ENCODE measurements at places on chromosomes 1 and 21. TPM values are rescaled to one million over a fixed set of nuclear protein-coding genes. Genes with fewer than 3 reads are reported as not detected.

- no peak for DNase-seq
Measured at GRCh38 chr1:239858057-239858456, 233.6 kb upstream of the FMN2 start.

GRCh38 chr1:89523572-89524368 is 859 bp upstream of the LRRC8B start:
- no peak for DNase-seq

GRCh38 chr1:17520473-17521319 is 18.8 kb upstream of the ARHGEF10L start:
- no peak for DNase-seq

DNA sequence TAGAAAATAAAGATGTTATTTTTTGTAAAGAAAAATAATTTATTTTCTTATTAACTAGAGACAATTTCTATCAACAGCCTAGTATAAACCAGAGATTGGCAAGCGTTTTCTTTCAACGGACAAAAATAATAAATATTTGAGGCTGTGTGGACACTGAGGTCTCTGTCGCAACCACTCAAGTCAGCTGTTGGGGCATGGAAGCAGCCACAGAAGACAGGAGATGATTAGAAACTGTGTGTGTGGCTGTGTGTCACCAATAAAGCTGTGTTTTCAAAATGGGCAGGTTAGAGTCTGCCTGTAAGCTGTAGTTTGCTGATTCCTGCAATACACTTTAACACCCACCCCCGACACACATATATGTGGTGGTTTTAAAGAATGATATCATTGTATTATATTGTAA is 200.6 kb upstream of the HMCN1 start:
- DNase-seq: no peak

DNA sequence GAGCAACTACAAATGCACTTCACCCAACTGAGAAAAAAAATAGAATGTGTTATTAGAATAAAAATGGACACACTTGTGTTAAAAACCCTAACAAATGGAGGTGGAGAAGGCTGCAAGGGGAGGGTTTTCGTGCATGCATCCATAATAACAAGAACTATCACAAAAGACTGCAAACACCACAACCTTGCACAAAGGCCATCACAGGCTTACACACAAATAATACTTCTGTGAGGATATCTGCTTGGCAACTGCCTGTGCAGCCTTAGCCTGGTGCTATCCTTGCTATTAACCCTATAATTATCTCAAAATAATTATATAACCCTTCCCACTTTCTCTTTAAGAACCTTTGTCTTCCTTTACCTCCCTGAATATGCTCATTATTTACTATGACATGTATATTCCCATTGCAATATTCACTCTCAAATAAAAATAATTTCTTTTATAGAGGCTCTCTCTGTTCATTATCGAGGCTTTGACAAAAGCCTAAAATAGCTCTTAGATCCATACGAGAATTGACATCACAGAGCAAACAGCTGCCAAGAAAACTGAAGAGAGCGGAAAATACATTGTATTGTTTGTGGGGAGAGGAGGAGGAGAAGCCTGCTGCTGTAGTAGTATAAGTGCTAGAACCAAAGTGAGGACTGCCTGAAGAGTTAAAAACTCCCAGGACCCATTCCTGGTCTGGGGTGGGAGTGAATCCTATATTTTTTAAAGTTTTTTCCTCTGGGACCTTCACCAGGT is 1768.7 kb downstream of the BRINP3 start:
- DNase-seq: no peak

The RNF186 gene
- total RNA-seq: not detected

GRCh38 chr1:200433586-200433985 is 23.8 kb upstream of the ZNF281 start:
- no peak for DNase-seq

The LRIG2 gene
- total RNA-seq: 8.1 TPM

DNA sequence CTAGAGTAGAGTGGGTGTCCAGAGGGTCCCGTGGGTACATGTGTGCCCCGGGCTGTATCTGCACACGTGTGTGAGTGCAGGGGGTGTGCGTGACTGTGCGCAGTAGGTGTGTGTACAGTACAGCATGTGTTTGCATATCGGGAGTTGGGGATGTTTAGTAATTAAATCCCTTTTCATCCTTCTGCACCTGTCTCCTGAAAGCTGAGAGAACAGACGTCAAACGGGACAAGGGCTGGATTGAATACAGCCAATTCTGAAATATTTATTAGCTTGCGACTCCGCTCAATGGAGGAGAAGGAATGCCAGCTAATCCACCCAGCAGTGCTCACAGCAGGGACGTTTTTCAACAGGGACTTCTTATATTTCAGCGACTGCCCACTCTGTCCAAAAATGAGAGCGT is 44.7 kb upstream of the CASZ1 start:
- no peak for DNase-seq

The GPR25 gene
- 0.44 TPM for total RNA-seq

DNA sequence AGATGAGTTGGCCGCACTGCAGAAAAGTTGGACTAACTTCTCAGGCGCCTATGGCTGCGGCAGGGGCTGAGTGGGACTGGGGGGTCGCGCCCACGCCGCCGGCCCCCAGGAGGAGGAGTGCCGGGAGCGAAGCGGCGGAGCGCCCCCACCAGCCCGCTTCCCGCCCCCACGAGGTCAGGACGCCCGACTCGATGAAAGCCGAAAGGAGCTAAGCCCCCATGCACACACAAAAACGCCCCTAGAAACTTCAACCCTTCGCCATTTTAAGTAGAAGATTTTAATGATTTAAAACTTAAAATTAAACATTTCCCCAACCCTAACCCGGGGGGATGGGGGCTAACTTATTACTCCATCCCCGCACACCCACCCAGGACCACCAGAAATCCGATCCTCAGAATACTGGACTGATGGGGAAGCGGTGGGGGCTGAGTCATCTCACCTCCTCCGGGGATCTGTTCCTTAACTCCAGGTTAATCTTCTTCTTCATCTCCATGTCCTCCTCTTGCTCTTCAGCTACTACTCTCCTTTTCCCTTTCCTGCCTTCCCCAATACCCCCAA is 539 bp downstream of the ANP32E start:
- peak; percentile 8 for DNase-seq

All from CD8-positive, alpha-beta memory T cell (primary cell).